ENCODE measurements at places on chromosomes 5 and 9.

GRCh38 chr5:42121401-42121800, 196.3 kb downstream of the FBXO4 start:
- DNase-seq = no peak

- no peak for DNase-seq
These were observed 452.0 kb upstream of the ZNF608 start for GRCh38 chr5:125198270-125198974.

GRCh38 chr5:33595303-33595702, 154.5 kb downstream of the TARS1 start:
- no peak for DNase-seq

GRCh38 chr5:175343308-175343707, 100.7 kb downstream of the DRD1 start:
- no peak for DNase-seq

DNA sequence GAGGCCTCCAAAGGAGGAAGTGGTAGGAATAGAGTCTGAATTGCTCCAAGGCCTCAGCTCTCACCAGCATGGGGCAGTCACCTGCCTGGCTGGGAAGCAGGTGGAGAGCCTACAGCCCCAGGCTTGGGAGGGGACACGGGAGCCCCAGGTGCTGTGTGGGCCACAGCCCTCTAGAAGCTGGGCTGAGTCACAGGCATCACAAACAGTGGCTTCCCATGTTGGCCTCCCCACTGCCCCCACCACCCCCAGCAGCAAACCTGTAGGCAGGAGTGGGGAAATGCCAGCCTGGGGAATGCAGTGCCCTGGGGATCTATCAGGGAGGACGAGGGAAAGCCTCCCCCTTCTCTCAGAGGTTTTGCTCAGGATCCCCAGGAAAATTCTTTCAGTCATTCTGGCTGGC, 309.6 kb downstream of the SLIT3 start:
- DNase-seq = no peak

GRCh38 chr5:39169081-39169480, 50.3 kb downstream of the FYB1 start:
- DNase-seq = no peak

DNA sequence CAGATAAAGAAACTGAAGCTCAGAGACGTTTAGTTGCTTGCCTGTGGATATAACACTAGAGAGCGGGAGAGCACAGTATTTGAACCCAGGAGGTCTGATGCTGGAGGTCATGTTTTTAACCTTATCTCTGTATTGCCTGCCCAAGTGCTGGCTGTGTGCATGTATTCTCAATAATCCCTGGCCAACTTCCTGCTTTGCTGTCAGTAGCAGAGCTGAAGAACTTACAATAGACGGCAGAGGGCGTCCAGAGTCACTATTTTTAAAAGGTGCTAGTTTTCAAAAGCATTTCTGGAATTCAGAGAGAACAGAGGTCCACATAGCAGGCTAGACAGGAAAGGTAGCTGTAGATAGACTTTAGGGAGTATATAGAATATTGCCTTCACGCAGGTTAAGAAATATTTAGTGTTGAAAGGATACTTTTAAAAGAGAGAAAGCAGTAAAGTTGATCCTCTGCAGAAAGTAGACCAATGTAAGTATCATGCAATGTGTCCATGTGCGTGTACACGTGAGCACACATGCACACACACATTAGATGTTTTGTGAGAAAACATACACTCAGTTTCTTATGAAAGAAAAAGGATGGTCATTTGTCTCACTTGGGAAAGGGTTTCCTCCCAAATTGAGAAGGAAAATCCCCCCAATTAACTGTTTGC, 46.3 kb downstream of the PTCD2 start:
- peak; percentile 61 for DNase-seq

GRCh38 chr5:149493316-149493715, 57.9 kb downstream of the CSNK1A1 start:
- no peak for DNase-seq

GRCh38 chr5:143400541-143401226, 2.8 kb downstream of the NR3C1 start:
- DNase-seq = no peak

DNA sequence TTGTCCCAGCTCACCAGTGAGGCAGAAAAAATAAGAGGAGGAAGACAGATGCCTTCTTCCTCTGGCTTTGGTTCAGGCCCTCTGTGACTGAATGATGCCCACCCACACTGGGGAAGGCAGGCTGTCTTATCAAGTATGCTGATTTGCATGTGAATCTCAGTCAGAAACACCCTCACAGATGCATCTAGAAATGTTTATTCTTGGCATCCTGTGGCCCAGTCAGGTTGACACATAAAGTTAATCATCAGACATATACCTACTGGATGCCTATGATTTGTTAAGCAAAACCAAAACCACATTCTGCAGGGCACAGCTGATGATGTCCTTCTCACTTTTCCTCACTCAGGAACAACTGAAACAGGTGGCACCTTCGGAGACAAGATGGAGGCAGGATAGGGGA, 243.4 kb upstream of the KCNN2 start:
- no peak for DNase-seq

GRCh38 chr5:2813678-2814077, 62.2 kb upstream of the IRX2 start:
- DNase-seq = no peak

- no peak for DNase-seq
These were observed 14.1 kb downstream of the SLC25A25 start for GRCh38 chr9:128082151-128082550.

DNA sequence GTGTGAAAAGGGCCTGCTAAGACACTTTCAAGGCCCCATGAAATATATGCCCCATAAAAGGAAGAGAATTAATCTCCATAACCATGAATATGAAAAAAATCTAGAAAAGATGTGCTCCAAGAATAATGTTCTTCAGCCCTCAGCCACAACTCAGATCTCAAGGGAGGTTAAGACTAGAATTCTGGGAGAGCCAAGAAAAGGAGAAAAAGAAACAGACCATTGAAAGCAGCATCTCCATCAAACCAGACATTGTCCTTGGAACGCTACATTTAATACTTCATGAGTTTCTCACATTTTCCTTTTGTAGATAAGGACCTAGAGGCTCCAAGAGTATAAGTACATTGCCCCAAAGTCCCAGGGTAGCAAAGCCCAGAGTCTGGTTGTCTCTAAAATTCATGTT, 270.6 kb downstream of the DENND1A start:
- DNase-seq = no peak

DNA sequence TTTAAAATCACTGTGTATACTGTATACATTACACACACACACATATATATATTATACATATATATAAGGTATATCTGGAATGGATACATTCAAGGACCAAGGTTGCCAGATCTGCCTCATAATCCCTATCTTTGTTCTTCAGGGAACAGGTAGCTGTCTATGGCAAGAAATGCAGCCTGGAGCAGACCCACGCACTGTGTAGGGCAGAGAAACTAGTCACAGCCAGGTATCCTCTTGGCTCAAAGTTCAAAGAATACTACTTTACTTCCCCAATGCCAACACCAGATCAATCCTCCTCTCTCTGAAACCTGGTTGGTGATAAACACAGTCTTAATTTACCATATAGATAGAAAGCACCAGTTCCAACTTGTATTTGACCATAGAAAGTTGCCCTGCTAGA, 313.6 kb downstream of the PRELID2 start:
- no peak for DNase-seq

GRCh38 chr5:81513473-81513872, 119.5 kb upstream of the ACOT12 start:
- DNase-seq = no peak

DNA sequence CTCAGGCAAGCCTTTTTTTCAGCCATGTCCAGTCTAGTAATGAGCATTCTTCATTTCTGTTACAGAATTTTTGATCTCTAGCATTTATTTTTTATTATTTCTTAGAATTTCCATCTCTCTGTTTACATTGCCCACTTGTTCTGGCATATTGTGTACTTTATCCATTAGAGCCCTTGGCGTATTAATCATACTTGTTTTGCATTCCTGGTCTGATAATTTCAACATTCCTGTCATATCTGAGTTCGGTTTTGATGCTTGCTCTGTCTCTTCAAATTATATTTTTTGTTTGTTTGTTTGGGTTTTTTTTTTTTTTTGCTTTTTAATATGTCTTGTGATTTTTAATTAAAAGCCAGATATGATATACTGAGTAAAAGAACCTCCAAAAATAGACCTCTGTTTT, 23.0 kb upstream of the JAK2 start:
- no peak for DNase-seq

- no peak for DNase-seq
These were observed 7.5 kb downstream of the HSPA5 start for GRCh38 chr9:125233678-125234077.

DNA sequence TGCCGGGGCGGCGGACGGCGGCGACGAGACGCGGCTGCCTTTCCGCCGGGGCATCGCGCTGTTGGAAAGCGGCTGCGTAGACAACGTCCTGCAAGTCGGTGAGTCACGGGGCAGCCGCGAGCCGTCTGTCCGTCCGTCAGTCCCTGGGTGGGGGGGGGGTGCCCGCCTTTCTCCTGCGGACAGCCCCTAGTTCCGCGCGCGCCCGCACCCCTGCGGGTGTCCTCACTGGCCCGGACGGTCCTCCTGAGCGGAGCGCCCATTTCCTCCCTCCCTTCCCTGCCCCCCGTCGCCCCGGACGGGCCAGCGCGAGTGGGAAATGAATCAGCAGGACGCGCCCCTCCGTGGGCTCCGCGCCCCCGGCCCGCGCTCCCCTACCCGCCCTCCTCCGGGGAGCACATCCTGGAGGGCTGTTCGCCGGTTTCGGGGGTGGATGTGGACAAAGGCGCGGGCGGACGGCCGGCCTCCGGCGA, 828 bp downstream of the ZSWIM6 start:
- peak; percentile 35 for DNase-seq

GRCh38 chr9:4563105-4563504, 72.8 kb downstream of the SLC1A1 start:
- no peak for DNase-seq

- DNase-seq = no peak
These were observed 8.2 kb downstream of the NR2F1-AS1 start for GRCh38 chr5:93572608-93573353.

GRCh38 chr9:132214027-132214622, 52.3 kb downstream of the NTNG2 start:
- no peak for DNase-seq

DNA sequence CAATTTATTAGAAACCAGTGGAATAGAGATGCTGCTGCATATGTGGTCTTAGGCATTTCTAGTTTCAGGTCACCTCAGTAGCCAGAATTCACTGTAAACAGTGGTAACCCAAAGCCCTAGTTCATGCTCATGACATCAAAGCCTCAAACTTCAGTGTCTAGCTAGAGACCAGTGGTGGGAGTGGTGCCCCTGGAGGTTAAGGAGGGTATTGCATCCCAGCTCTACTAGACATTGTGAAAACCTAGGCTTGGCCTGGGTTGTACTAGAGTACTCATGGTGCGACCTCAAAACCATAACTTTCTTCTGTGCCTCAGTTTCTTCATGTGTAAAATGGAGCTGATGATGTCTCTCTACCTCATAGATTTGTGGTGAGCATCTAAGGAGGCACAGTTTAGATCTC, 18.8 kb downstream of the COL5A1 start:
- no peak for DNase-seq

- DNase-seq = no peak
These were observed 108.9 kb downstream of the ACTL7B start for GRCh38 chr9:108746864-108747263.

- DNase-seq = peak; percentile 27
These were observed 73.4 kb upstream of the PPARGC1B start for GRCh38 chr5:149656576-149657182.

- DNase-seq = no peak
These were observed 71.9 kb upstream of the SPATA31E1 start for GRCh38 chr9:87810679-87811178.

- DNase-seq = no peak
These were observed 577.0 kb upstream of the DAB2 start for GRCh38 chr5:40001796-40002195.

Measured in neuronal stem cell (in vitro differentiated cells).